ENCODE measurements at places on chromosomes 5 and 9.

DNA sequence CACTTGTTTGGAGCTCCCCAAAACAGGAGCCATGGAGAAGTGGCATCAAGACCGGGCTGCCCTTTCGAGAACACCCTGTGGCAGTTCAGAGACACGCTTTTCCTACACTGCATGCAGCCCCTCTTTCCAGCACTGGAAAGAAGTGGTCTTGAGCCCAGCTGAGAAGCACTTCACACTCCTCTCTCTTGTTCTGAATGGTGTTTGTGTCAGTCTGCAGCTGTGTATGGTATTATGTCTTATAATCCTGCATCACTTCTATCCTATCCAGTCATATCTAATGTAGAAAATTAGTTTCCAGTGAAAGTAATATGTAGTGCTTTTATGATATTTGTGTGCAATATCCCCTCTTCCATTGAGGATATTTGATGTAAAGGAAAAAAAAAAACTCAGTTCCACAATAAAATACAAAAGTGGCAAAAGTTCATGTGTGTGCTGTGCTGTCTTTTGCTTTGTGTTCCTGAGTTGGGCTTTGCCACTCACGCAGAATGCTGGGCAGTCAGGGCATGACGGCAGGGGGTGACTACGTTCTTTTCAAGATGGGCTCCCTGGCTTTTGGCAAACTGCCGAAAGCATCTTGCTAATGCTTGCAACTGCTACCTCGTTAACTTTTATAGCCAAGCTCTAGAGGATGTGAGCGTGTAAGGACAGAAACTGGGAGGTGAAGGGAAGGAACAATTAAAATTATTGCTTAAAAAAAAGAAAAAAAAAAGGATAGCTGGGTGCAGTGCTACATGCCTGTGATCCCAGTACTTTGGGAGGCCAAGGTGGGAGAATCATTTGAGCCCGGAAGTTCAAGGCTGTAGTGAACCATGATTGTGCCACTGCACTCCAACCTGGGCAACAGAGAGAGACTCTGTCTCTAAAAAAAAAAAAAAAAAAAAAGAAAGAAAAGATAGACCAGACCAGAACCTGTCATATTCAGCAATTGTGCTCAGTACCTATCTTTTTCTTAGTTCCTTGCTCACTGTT, 102.2 kb downstream of the MAP1B start:
- DNase-seq, result no peak
- H3K4me1 ChIP-seq, result peaks cover 14% of the 10 kb centered on the region
- H3K36me3 ChIP-seq, result peaks cover 5% of the 10 kb centered on the region
- H3K27ac ChIP-seq, result no peak overlapping the region

DNA sequence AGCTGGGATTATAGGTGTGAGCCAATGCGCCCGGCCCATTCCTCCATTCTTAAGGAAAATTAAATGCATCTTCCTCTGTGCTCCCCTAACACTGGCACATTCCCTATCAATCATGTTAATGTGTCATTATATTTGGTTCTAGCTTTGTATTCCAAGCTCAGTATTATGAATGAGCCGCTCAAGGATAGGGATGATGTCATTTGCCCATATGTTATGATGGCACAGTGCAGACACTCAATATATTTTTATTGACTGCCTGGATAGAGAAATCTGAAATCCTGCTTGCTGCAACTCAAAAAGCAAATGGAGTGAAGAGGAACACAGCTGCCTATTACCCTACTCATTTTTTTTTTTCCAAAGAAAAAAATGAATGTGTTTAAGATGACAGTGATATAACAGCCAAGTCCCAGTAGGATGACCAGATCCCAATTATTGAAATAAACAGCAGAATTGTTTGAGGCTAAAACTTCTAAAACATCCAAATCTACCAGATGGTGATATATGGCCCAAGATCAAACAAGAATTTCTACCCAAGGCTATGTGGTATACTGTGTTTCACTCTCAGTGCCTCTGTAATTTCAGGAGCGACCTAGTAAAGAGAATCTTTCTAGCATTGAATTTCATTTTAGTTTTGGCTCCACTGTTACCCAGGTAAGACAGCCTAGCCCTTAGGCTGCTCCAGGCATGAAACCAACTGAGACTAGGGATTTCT, 16.3 kb downstream of the SUSD1 start:
- no peaks in the 10 kb centered on the region for H3K36me3 ChIP-seq
- no peak overlapping the region for H3K27ac ChIP-seq
- peaks cover 10% of the 10 kb centered on the region for H3K4me1 ChIP-seq
- H3K4me3 ChIP-seq, result no peak overlapping the region

- no peak for DNase-seq
- no peak overlapping the region for H3K4me3 ChIP-seq
- no peak overlapping the region for H3K27ac ChIP-seq
- no peaks in the 10 kb centered on the region for H3K36me3 ChIP-seq
These were observed 181.3 kb downstream of the ESM1 start for GRCh38 chr5:54804086-54804485.

DNA sequence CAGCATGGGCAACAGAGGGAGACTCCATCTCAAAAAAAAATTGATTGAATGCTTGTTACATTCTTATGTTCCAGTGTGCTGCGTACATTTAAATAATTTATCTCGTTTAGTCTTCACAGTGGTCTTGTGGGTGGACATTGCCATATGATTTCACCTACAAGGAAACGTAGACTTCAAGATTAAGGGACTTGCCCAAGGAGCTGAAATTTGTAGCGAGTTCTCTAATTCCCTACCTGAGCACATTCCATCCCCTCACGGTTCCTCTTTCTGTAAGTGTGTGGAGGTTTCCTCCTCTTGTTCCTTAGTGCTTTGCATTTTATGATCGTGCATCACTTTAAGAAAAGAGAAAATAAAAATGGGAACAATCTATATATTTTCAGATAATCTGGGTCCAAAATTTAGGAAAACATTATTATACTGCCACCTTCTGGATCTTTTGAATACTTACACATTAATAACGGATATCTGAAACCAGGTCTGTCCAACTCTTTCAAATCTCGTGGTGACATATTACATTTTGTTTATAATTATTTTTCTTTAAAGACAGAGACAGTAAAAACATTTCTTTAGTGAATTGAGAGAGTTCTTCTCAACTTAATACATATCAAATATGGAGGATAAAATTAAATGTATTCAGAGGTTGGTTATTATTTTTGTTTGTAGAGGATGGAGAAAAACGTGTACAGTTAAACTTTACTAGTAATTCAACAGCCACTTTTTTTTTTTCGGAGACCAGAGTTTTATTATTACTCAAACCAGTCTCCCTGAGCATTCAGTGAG, 29.9 kb upstream of the C7 start:
- H3K4me3 ChIP-seq, result no peak overlapping the region
- no peak for DNase-seq
- no peaks in the 10 kb centered on the region for H3K4me1 ChIP-seq
- no peaks in the 10 kb centered on the region for H3K36me3 ChIP-seq
- H3K27me3 ChIP-seq, result no peaks in the 10 kb centered on the region

- H3K4me1 ChIP-seq, result no peaks in the 10 kb centered on the region
- no peak overlapping the region for H3K27ac ChIP-seq
- no peaks in the 10 kb centered on the region for H3K27me3 ChIP-seq
- no peak overlapping the region for H3K4me3 ChIP-seq
- peaks cover 4% of the 10 kb centered on the region for H3K36me3 ChIP-seq
These were observed 66.3 kb upstream of the TJP2 start for GRCh38 chr9:69107771-69108170.

DNA sequence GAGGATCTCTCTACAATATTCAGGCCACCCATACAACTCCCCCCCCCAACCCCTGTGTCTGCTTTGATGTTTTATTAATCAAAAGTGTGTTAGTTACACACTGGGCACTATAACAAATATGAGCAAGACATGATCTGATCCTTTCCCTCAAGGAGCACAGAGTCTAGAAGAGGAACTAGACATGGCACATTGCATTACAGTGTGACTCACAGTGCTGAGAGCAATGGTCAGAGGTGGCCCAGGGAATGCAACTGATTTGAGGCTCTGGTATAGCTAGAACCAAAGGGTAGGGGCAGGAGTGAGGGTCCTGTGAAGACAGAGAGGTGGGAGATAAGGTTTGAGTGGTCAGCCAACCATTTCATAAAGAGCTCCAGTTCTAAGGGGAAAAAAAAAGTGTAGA, 539.2 kb downstream of the ACTL7B start:
- DNase-seq, result no peak
- peaks cover 24% of the 10 kb centered on the region for H3K27me3 ChIP-seq
- H3K4me1 ChIP-seq, result no peaks in the 10 kb centered on the region
